ENCODE measurements at places on chromosomes 2 and 18.

DNA sequence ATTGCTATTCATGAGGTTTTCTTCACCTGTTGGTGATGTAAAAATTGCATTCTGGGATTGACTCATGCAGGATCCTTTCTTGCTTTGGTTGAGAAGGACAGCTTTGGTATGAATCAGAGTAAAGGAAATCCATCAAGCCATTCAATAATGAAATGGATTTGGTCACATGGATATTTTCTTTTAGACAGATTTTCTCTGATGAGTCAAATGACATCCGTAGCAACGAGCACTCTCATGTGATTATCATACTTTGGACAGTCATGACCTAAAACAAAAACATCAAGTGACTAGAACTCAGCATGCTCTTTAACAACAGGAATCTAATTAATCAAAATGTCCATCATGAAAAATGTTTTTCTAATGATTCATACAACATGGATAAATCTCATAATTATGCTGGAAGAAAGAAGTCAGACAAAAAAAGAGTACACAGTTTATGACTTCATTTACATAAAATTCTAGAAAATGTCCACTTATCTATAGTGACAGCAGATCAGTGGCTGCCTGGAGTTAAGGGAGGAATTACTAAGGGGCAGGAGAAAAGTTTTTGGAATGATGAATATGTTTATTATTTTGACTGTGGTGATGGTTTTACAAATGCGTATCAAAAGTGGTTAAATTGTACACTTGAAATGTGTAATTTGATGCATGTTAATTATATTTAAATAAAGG, 30.7 kb downstream of the TRAK2 start:
- DNase-seq, result no peak

DNA sequence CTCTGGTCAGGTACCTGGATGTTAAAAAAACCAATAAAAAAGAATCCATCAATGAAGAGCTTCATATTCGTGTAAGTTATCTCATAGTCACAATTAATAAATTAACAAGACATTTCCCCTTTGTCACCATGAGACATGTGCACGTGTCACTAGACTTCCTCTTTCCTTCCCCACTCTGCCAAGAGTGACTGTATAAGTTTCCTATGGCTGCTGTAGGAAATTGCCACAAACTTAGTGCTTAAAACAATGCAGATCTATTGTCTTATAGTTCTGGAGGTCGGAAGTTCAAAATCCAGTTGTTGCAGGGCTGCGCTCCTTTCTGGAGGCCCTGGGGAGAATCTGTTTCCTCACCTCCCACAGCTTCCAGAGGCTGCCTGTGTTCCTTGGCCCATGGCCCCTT, 35.8 kb downstream of the SLC9A4 start:
- DNase-seq, result no peak

GRCh38 chr18:48904091-48904490, 46.7 kb downstream of the SMAD7 start:
- no peak for DNase-seq

- DNase-seq, result no peak
Observed at GRCh38 chr2:215811003-215811402, 202.3 kb downstream of the MREG start.

GRCh38 chr2:175399326-175399725, 217.8 kb upstream of the ATP5MC3 start:
- no peak for DNase-seq

GRCh38 chr2:134258684-134259388, 5.0 kb downstream of the MGAT5 start:
- DNase-seq, result peak; percentile 86

DNA sequence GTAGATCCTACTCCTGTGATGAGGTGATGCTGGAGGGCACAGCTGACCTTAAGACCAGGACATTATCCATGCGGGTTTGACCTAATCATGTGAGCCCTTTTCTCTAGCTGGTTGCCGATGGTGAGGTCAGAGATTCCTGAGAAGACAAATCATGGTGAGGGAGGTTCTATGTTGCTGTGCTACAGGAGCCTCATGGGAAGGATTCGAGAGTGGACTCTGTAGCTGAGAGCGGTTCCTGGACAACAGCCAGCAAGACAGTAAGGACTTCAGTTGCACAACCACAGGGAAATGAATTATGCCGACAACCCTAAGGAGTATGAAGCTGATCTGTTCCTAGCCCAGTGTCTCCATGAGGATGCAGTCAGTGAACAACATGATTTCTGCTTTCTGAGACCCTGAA, 80.4 kb downstream of the EPB41L3 start:
- no peak for DNase-seq

- DNase-seq, result peak; percentile 67
Observed at GRCh38 chr2:229445501-229446211, 174.6 kb upstream of the PID1 start.

- no peak for DNase-seq
Observed at GRCh38 chr2:232541195-232541960, 1.9 kb downstream of the CHRNG start.

DNA sequence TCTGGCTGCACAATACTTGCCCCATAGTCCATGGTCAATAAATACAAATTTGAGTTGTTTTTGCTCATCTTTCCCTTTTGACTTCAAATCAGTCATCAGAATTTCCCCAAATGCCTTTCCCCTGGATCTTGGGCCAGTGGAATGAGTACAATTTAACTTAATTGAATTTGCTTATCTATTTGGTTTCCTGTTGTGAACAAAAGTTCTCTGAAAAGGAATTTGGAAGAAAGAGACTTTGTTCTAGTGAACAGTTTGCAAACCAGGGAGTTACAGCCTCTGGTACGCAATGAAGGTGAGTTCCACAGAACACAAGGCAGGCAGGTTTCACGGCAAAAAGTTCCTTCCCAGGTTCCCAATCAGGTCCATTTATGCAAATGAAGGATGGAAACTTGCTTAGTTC, 1.2 kb upstream of the UGT1A1 start:
- no peak for DNase-seq

DNA sequence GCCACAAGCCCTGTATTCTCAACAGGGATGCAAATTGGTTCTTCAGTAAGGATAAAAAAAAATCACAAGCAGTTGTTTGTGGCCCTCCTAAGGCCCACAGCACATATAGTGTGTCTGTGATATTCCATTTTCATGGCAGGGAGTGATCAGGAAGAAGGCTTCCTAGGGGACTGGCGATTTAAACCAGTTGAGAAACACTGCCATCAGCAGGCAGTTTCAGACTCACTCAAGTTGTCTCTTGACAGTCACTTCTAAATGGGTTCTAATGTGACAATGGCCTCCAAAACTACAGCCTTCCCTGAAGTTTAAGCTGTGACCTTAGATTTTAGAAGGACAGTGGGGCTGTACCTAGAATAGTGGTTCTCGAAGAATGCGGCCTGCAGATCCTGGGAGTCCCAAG, 6.0 kb downstream of the CIAO1 start:
- DNase-seq, result no peak

GRCh38 chr18:3693410-3693809, 243.4 kb downstream of the TGIF1 start:
- DNase-seq, result no peak

DNA sequence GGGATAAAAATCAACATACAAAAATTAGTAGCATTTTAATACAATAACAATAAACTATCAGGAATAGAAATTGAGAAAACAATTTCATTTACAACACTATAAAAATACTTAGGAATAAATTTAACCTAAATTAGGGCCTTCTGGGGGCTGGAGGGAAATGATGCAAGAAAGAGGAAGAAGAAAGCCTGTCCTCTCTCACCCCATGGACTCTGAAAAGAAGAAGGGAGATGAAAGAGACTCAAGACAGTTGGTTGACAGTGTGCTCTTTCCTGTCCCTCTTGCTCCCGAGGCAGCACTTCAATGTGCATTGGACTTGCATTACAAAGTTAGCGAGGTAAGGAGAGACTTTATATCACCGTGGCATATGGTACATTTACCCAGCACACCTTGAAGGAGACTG, 88.5 kb downstream of the VAPA start:
- no peak for DNase-seq

GRCh38 chr2:141869572-141869971, 261.2 kb downstream of the LRP1B start:
- DNase-seq, result no peak

- no peak for DNase-seq
Observed at GRCh38 chr2:10790228-10790973, 22.2 kb downstream of the PDIA6 start.

GRCh38 chr18:13376841-13377351, 158.3 kb downstream of the LDLRAD4 start:
- DNase-seq, result no peak

GRCh38 chr2:217166241-217166850, 306.5 kb upstream of the TNP1 start:
- peak; percentile 72 for DNase-seq

DNA sequence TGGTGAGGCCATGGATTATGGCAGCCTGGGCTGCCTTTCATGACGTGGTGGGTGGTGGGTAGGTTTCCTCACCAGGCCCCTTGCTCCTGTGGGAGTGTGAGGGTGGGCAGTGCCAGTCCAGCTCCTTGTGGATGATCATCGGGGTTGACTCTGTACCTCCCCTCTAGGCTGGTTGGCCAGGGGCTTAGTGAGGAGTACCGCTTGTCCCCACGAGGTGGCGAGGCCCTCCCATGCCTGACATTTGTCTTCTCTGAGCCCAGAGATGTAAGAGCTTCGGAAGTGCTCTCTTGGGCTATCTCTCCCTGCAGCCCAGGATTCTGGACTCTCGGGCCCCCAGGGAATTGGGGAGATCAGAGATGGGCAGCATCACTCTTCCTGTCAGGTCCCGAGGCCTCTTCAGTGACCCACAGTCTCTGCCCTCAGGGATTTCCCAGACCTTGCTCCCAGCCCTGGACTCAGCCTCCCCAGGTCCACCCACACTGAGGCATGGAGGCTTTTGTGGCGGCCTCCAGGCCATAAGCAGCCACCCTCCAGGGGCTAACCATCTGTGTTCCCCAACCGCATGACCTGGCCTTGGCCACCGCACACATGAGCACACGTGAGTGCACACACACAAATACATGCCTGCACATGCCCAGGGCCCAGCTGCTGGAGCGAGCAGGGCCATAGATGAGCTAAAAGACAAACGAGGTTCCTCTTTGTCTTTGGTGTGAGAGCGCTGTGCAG, 6.5 kb downstream of the SPR start:
- peak; percentile 72 for DNase-seq

GRCh38 chr2:20781656-20782265, 41.1 kb downstream of the LDAH start:
- no peak for DNase-seq

GRCh38 chr2:232038881-232039485, 77.5 kb downstream of the DIS3L2 start:
- DNase-seq, result no peak

DNA sequence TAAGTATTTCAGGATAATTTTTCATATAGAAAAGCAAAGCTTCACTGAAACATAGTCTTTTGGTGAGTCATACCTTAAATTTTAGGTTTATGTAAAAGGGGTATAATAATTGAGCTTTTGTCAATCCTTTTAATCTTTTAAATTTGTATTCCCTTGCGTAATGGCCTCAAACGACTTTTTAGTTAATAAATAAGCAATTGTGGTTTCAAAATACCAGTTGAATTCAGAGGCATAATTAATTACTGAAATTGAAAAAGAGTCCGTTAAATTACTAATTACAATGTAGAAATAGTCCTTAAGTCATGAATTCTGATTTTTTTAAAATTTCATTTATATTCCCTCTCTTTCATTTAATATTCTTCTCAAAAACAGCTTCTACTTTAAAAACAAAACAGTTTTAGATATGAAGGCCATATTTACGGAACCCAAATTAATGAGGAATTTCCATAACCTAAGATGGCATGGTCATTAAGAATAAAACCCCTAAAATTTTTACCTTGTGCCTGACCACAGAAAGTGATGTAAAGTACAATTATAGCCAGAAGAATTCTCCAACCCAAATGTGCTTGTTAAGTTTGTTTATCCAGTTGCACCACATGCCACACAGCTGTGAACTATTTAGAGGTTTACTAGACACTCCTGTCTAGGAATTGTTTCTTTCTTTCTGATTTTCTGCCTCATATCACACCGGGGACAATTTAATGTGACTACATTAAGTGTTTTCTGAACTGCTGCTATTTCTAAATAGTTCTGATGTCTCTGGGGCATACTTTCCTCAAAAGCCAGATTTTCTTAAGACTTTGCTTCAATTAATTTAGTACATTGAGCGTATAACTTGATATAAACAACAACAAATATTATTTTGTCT, 60.7 kb upstream of the ITGA4 start:
- no peak for DNase-seq

- DNase-seq, result peak; percentile 9
Observed at GRCh38 chr2:185291035-185291647, 447.5 kb upstream of the FSIP2 start.

- no peak for DNase-seq
Observed at GRCh38 chr2:222595581-222595980, 60.3 kb downstream of the FARSB start.

DNA sequence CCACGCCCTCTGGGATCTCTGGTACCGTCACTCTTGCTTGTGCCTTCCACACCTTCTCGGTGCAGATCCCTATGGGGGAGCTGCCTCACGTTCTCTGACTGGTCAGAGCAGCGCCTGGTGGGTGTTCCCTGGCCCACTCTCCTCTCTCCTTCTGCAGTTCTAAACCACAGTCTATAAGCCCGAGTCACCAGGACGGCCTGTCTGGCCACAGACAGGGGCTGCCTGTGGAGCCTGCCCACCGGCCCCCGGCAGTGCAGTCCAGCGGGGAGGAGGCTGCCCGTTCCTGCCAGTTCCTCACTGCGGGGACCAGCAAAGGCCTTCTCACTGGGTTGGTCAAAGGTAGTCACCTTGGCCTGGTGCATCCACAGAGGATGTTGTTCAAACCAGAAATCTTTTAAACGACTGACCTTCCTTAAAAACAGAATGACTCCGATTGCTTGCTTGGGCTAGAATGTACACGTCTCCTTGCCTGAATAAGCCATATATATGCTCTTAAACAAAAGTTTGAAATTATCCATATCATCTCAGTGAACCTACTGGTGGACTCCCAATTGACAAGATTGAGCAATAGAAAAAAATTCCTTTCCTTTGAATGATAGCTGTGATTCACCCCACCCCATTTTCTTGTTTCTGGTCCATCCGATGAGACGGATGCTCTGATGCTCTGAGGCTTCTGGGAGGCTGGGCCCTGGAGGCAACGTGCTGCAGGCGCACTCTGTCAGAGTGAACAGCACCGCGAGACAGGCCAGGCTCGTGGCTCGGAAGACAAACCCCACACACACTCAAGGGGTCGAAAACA, 61.2 kb downstream of the RALBP1 start:
- no peak for DNase-seq

DNA sequence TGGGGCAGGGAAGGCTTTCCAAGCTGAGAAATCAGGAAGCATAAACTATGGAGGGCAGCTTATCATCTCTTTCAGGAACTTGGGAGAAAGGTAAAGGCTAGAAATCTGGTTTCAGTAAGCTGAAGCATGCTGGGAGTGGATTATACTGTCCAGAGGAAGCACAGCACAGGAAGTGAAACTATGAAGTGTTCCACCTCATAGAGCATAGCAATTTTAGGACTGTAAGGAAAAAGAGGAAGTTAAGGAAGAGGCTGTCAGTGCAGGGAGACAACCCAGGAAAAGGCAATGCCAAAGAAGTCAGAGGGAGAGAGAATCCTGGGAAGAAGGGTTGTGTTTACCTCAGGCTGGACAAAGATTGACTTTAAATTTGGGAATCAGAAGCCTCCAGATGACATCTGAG, 51.9 kb downstream of the EFEMP1 start:
- DNase-seq, result peak; percentile 52

- no peak for DNase-seq
Observed at GRCh38 chr2:11373096-11373495, 28.7 kb upstream of the ROCK2 start.

Data from Ammon's horn (tissue), 1 donor.